ENCODE measurements at places on chromosomes 6 and 20.

DNA sequence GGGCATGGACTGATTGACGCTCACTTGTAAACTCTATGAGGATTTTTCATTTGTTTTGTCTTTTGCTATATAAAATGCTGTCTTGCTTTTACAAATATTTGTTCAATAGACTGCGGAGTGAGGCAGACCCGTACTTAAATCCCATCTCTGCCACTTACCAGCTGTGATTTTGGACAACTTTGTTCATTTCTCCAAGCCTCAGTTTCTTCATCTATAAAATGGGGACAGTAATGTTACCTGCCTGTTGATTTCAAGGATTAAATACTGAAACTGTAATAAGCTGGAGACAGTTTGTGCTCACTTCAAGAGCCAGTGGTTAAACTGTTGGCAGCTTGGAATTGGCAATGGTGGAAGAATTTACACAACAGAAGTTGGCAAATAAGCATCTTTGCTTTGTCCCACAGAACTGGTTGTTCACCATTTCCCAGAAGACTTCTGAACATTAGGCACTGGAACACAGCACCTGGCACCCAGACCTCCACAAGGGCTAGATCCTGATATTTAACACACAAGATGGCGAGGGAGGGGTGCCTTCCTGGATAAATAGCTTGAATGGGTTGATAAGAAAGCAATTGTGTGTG is 479.2 kb downstream of the QKI start:
- DNase-seq = no peak

GRCh38 chr6:152471456-152472265 is 165.5 kb downstream of the SYNE1 start:
- no peak for DNase-seq

GRCh38 chr6:39952167-39952566 is 17.9 kb upstream of the MOCS1 start:
- no peak for DNase-seq

- DNase-seq = no peak
Observed at GRCh38 chr6:170250455-170250854, 40.4 kb downstream of the DLL1 start.

DNA sequence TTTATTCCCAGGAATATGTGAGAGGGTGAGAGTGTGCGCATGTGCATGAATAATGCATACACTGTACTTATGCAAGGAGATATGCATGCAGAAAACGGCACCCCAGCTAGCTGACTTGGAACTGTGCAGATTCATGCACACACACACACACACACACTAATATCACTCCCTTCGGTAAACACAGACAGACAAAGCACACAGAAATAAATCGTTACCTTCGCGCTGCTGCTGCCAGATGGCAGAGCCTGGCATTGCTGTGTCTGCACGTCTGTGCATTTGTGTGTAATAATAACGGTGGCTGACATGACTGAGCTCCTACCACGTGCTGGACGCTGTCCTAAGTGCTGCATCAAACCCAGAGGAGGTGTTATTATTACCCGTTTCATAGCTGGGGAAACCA is 36.8 kb downstream of the PREX1 start:
- DNase-seq = no peak

DNA sequence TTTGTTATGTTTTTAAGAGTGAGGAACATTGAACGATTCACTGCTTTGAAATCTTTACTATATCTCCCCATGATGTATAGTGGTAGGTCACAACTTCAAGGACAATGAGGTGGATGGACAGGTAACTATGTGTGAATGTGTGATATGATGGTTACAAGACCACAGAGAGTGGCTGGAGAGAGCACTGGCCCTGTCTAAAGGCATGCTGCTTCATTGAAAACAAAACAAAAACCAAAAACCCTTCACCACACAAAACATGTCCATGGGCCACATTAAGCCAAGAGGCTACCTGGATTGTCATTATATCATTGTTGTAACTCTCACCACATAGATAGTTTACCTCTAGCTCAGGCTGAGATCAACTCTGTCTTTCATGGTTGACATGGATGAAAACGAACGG is 180.6 kb upstream of the TENT5A start:
- no peak for DNase-seq

- DNase-seq = no peak
Observed at GRCh38 chr6:11434565-11435326, 102.8 kb upstream of the TMEM170B start.

- no peak for DNase-seq
Observed at GRCh38 chr20:62927128-62927705, 912 bp upstream of the DIDO1 start.

DNA sequence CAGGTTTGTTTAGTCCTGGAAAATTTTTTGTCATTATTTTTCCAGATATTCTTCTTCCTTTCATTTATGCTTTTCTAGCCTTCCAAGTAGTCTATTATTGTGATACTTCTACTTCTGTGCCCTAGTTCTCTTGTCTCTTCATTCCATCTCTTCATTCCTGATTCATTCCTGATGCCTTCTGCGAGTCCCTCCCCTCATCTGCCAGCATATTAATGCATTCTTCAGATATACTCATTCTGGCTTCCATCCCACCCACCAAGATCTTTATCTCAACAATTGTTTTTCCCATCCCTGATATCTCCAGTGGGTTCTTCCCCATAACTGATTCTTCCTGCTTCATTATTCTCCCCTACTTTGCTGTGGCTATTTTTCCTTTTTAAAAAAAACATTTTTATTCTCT is 35.2 kb downstream of the ALDH5A1 start:
- no peak for DNase-seq

DNA sequence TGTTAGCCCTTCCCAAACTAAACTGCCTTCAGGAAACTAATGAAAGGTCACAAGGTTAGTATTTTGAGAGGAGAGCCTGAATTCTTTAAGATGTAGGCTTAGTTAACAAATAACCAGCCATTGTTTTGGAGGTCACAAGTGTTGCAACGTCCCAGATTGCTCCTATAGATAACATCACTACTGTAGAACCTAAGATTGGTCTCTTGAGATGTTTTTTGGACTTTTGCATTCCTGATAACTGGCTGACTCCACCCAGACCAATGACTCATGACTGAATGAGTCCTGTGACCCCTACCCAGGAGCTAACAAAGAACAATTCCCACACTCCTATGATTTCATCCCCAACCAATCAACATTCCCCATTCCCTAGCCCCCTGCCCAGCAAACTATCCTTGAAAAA is 178.8 kb downstream of the SCP2D1 start:
- DNase-seq = no peak

DNA sequence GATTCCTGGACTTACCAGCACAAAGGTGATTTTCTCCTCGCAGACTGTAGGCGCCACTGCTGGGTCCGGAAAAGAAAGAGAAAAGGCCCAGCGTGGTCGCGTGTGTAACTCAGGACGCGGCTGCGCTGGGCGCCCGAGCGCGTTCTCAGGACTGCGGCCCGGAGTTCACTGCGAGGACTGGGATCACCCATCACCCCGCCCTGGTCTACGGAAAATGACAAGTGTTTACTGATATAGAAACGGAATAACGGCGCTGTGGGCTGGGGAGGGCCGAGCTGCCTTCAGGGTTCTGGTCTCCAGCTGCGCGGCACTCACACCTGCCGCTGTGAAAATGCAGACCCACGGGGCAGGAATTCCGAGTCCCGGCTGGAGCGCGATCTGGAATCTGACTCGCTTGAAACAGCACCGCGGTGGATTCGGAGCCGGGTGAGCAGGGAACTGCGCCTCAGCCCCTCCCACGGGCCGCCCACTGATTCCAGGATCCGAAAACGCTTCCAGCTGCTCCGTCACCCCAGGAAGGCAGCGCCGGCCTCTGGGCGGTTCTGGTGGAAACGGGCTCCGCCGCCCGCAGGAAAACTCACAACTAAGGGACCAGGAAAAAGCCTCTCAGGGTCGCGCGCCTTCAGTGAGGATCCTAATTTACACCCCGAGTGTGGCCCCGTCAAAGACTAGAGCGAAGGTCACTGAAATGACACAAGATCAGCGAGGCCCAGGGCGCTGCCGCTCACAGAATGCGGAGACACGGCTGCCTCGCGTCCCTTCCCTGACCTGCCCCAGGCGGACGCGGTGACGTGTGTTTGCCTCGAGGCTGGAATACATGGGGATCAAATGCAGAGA is 34.5 kb downstream of the HLA-A start:
- DNase-seq = no peak
